ENCODE measurements at places on chromosomes 1 and 21.

GRCh38 chr1:35764283-35764682, 5.5 kb downstream of the CLSPN start:
- no peak for DNase-seq

- DNase-seq = no peak
These were observed 41.3 kb downstream of the FHAD1 start for GRCh38 chr1:15288173-15288926.

- DNase-seq = no peak
These were observed 135.4 kb downstream of the HMCN1 start for GRCh38 chr1:185869590-185869989.

- DNase-seq = no peak
These were observed 28.7 kb upstream of the TTLL10 start for GRCh38 chr1:1144843-1145546.

DNA sequence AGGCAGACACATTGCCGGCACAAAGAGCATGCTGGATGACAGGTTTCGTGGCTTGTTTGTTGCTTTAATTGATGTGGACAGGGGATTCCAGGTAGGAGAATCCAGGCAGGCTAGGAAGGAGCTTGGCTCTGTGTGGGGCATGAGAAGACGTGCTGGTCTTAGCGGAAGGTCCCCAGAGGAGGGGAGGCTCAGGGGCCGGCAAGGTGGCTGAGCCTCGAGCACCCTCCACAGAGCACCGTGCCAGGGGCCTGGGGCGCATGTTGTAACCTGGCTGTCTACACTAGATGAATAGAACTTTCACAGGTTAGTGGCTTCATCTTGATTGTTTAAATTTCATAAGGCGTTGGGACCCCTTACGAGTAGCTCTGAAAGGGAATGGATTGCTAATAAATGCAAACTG, 223.1 kb downstream of the CAMTA1 start:
- no peak for DNase-seq

- no peak for DNase-seq
These were observed 8.7 kb downstream of the CLDN8 start for GRCh38 chr21:30207252-30207579.

- DNase-seq = no peak
These were observed 42.7 kb upstream of the GJB5 start for GRCh38 chr1:34712007-34712688.

- no peak for DNase-seq
These were observed 114.5 kb downstream of the DSCAM start for GRCh38 chr21:40732253-40733023.

DNA sequence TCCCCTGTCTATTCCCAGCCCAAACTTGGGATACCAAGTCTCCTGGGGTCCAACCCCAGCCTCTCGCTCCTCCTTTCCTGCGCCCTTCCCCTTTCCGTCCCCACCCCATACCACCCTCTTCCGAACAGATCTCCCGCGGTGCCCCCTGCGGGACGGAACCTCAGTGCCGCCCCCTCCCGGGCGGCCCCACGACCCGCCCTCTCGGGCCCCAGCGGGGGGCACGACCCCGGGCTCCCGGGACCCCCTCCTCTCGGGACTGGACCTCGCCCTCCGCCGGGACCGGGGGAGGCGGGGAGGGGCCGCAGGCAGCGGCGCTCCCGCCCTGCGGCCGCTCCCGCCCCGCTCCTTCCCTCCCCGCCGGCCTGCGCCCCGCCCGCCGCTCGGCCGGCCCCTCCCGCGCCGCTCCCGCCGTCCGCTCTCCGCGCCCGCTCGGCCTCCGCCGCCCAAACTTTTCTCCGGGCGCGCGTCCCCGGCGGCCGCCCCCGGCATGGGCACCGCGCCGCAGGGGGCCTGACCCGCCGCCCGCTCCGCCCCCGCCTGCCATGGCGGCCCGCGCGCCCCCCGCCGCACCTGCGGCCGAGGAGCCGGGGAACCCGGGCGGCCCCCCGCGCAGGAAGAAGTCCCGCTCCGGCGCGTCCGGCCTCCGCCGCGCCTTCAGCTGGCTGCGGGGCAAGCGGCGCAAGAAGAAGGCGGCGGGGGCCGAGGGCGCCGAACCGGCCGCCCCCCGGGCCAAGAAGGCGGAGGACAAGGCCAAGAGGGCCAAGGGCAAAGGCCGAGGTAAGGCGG, 39.0 kb upstream of the SYNC start:
- DNase-seq = peak; percentile 75

GRCh38 chr1:207825719-207826556, 74.1 kb downstream of the CD46 start:
- peak; percentile 99 for DNase-seq

- DNase-seq = no peak
These were observed 202.1 kb downstream of the NCAM2 start for GRCh38 chr21:21200103-21200938.

- DNase-seq = peak; percentile 69
These were observed 167.7 kb upstream of the CSF3R start for GRCh38 chr1:36650200-36651065.

GRCh38 chr1:32877211-32878110, 6.7 kb upstream of the FNDC5 start:
- no peak for DNase-seq

GRCh38 chr1:180168786-180169639, 14.3 kb downstream of the QSOX1 start:
- DNase-seq = peak; percentile 54

- no peak for DNase-seq
These were observed 22.2 kb upstream of the STRIP1 start for GRCh38 chr1:110012100-110012780.

Measured in suppressor macrophage (primary cell).